ENCODE measurements at places on chromosomes 5 and 9.
A peak's percentile ranks its signal among the peaks of the same experiment; 100 is the strongest.

GRCh38 chr9:83714329-83714728 lies 6.6 kb upstream of the UBQLN1 start:
- DNase-seq: no peak

DNA sequence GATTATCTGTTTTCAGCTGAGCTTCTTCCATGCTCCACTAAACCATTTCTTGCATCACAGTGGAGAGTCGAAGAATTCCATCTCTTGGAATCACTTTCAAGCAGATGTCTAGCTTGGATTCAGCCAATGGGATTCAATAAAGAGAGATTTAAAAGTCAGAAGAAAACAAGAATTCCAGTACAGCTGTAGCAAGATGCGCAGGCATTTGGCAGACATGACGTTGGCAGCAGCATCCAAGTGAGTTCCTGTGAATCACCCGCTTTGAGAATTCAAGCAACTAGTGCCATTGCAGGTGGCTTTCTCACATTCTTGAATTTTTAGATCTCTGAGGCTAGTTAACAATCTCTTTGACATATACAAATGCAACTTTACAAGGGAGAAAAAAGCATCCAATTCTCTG lies 467.0 kb downstream of the CDH10 start:
- DNase-seq: no peak

GRCh38 chr9:16074963-16075362 lies 522.1 kb downstream of the CCDC171 start:
- DNase-seq: no peak

DNA sequence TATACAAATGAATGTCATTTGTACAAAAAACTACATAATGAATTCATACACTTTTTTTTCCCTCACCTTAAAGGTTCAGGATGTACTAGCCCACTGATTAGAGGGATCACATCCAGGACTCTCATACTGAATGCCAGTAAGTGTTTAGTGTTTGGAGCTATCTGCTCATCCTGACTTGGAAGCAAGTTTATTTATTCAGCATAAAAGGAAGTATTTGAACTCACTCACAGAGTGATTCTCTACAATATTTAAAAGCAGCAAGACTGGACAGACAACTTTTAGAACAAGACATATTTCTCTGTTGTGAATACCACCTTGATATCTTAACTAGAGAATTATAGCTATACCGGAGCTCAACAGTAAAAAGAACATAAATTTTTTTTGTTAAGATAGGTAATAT lies 14.8 kb upstream of the IQGAP2 start:
- DNase-seq: no peak

- no peak for DNase-seq
Measured at GRCh38 chr9:137234758-137235423, 4.2 kb downstream of the SLC34A3 start.

GRCh38 chr9:79104951-79105350 lies 466.8 kb upstream of the TLE4 start:
- no peak for DNase-seq

GRCh38 chr5:99141534-99142128 lies 212.8 kb upstream of the CHD1 start:
- no peak for DNase-seq

DNA sequence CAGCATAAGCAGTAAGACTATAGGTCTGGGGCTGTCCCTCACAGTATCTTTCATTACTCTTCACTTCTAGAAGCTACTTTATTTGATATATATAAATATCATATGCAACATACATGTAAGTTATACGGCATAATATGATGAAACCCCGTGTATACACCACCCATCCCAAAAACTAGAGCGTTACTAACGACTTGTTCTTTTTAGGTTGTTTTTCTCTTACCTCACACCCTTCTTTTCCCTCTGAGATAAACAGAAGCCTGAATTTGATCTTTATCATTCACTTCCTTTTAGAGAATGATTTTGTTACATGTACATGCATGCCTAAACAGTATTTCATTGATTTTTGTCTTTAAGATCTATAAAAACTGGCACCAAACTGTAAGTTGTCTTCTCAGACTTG lies 3.7 kb downstream of the TRMO start:
- DNase-seq: no peak

DNA sequence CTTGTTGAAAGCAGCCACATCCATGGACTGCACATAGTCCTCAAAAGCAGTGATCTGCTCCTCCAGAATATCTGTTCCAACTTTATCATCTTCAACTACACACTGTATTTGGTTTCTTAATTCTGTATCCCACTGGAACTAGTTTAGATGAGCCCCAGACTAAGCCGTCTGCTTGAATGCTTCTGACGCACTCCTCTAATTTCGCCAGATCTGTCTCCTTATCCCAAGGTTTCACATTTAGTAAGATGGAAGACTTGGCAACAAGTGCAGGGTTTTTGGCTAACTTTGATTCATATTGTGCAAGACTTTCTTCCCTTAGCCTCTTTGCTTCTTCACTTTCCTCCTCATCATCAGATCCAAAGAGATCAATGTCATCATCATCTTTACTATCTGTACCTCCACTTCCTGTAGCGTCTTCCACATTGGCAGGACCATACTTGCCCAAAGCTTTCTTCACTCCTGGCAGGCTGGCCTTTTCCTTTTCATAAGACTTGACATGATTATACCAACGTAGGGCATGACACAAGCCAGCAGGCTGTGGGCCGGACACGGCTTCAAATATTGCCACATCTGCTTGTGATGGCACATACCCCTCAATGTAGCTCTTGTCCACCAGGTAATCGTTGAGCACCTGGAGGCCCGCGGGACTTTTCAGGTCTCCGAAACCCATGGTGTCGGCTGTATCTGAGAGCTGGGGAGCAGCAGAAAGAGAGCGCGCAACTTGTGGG lies 56.2 kb upstream of the PIK3R1 start:
- DNase-seq: no peak

DNA sequence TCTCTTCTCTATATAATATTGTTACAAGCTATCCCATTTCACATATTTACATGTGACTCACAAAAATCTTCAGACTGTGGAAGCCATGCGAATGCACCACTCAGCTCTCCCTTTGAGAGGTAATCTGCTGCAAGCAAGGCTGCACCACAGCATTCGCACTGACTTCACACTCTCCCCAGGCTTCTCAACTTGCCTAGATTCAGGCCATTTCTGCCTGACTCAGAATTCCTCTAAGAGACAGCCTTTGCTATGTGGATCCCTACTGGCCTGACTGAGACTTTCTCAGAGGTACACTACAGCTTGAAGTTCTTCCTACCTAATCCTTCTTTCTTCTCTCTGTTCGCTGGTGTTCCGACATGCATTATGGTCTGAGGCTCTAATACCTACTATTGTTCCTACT lies 21.1 kb upstream of the DMRTA1 start:
- DNase-seq: no peak

GRCh38 chr5:135657536-135658305 lies 78.9 kb upstream of the CXCL14 start:
- no peak for DNase-seq

GRCh38 chr9:105158898-105159297 lies 85.6 kb upstream of the SLC44A1 start:
- no peak for DNase-seq

- no peak for DNase-seq
Measured at GRCh38 chr9:137456864-137457405, 2.2 kb downstream of the NSMF start.

DNA sequence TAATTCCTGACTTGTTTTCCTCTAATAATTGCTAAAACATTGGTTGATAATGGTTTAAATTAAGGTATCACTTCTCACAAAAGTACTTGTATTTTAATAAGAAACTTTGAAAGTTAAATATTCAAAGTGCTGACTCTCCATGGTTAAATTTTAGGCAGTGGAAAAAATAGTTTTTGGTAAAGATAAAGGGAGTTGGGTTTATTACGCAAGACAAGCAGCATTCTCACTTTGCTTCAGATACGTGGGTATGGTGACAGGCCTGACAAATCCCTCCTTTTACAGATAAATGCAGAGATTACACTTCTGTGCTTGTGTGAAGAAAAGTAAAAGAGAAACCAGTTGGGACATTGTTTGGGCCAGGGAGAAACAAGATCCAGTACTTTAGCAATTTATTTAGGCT lies 14.5 kb upstream of the FAM170A start:
- DNase-seq: no peak

DNA sequence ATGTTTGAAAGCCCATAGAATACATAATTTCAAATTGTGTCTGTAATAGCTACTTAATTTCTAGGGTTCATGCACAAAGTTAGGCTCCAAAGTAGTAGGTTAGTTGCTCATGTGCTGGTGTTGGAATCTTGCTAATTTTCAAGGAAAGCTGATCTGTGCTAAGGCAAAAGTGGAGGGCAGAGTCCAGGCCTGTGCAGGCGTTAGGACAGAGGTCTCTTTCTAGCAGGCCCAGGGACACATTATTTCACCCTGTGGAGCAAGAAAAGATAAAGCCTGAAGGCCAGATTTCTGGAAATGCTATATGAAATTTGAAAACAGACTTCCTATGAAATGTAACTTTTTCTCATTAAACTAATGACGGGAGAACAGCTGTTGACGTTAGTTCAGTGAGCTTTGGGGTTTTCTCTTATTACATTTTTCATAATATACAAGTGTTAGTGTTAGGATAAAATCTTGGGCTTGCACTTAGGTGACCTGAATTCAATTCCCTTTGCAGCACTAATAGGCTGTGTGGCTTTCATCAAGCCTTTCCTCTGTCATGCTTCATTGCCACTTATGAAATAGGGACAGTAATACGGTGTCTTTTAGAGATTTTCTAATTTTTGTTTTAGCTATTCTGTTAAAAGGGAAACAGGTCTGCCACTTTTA lies 196.7 kb upstream of the HAPLN1 start:
- no peak for DNase-seq

- DNase-seq: no peak
Measured at GRCh38 chr9:80556631-80557030, 984.9 kb downstream of the TLE4 start.

GRCh38 chr5:60811105-60811504 lies 33.0 kb downstream of the ELOVL7 start:
- no peak for DNase-seq

- no peak for DNase-seq
Measured at GRCh38 chr5:180915924-180916323, 17.0 kb downstream of the BTNL8 start.

- DNase-seq: no peak
Measured at GRCh38 chr5:39891376-39891775, 466.6 kb upstream of the DAB2 start.

DNA sequence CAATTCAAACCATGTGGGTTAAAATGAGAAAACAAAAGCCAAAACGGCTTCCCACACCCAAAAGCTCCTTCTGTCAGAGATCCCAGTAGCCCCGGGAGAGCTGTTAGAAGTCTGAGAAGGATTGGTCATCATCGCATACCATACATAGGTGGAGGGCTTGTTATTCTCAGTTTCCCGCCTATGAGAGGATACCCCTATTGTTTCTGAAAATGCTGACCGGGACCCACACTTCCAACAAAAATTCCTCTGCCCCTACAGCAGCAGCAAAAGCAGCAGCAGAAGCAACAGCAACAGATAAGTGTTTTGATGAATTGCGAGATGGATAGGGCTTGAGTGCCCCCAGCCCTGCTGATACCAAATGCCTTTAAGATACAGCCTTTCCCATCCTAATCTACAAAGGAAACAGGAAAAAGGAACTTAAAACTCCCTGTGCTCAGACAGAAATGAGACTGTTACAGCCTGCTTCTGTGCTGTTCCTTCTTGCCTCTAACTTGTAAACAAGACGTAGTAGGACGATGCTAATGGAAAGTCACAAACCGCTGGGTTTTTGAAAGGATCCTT lies at the start of gene TEK:
Gene TEK, plus strand, starts transcription at position 245 of the 561 bp plus-strand sequence. CDS start 366 bp downstream, outside the sequence.
- DNase-seq: no peak

GRCh38 chr9:32551276-32552051 lies 663 bp upstream of the SMIM27 start:
- DNase-seq: peak; percentile 3

DNA sequence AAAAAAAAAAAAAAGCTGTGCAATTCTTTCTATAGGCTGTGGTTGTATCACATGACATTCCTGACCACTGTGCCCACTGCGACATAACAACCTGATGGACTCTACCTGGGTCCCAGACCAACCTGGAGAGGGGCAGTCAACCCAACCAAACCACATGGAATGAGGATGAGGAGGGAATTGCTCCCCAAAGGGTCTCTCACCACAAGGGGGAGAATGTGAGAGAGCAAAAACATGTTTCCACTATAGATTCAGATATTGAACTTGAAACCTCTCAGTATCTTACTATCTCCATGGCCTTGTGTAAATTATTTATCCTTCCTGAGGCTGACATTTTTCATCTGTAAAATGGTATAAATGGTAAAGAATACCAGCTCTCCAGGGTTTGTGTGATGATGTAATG lies 66.9 kb upstream of the SV2C start:
- DNase-seq: no peak

DNA sequence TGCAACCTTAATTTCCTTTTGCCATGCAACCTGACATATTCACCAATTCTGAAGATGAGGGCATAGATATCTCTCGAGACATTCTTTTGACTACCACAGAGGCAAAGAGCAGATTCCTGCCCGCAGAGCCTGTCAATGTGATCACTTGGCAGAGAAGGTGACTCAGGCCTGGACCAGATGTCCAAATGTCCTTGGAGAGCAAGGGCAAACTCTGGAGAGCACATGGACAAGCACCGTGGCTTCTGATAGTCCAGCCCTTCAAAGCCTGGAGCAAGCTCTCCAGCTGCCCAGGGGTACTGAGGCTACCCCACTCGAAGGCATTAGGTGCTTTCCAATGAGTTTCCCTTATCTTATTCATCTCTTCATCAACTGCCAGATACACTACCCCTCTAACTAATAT lies 50.4 kb upstream of the ALDH1B1 start:
- DNase-seq: no peak

DNA sequence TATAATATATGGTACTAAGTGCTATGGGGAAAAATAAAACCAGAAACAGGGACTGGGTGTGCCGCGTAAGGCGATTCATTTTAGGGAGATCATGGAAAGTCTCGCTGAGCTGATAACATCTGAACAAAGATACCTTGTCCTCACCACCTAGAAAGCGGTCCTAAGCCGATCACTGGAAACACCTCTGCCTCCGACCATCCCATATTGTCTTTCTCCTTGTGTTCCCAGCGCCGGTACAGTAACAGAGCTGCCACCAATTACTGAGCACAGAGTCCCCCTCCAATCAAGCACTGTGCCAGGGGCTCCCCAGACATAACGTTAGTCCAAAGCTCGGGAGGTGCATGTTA lies 704 bp downstream of the CCDC112 start:
- no peak for DNase-seq

DNA sequence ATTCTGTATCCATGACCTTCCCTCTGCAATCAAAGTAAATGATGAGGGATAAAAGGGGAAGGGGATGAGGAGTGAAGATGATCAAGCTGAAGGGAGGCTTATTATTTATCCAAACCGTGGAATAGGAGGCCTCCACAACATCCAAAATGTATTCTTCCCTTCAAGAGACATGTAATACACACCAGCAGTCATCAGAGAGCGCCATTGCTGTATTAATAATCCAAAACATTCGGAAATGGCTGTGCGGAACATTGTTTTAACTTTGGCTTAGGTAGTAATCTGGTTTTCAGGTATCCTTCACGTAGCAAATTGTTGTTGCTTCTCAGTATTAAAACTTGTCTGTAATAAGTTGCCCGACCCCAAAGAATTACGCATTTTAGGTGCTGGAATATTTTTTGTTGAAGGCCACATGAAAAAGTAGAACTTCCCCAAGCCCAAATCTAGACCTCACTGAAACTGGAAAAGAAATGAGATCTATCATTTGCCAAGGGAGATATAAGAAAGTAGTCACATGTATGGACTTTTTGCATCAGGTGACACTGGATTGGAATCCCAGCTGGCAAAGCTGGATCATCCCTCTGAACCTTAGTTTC lies 2.6 kb upstream of the BOD1 start:
- DNase-seq: peak; percentile 16

GRCh38 chr5:145558288-145558687 lies 276.9 kb downstream of the PRELID2 start:
- no peak for DNase-seq

All from stimulated activated CD4-positive, alpha-beta T cell treated with anti-CD3 and anti-CD28 coated beads, Interleukin-15, amount 100 ng/mL, for 1 hour (primary cell).